ENCODE measurements at places on chromosomes 2 and 18.

DNA sequence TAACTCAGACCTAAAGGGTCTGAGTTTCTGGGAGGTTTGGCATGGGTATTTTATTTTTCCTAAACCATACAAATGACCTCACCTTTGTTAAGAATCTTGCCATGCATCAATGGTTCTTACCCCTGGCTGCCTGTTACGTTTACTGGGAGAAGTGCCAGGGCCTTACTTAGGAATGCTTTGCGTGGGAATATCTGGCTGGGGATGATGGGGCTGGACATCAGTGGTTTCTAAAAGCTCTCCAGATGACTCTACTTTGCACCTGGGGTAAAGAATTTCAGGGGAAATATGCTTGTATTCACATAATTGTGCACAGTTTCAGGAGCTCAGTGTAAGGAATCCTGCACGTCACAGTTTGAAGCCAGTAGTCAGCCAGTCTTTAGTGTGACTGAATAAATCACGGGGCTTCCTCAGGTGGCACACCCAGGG lies 18.2 kb upstream of the DAW1 start:
- no peak for DNase-seq

- no peak for DNase-seq
These were observed 49.8 kb downstream of the PTPN4 start for GRCh38 chr2:119809339-119810048.

GRCh38 chr18:47970664-47971531 lies 40.4 kb upstream of the SMAD2 start:
- no peak for DNase-seq

DNA sequence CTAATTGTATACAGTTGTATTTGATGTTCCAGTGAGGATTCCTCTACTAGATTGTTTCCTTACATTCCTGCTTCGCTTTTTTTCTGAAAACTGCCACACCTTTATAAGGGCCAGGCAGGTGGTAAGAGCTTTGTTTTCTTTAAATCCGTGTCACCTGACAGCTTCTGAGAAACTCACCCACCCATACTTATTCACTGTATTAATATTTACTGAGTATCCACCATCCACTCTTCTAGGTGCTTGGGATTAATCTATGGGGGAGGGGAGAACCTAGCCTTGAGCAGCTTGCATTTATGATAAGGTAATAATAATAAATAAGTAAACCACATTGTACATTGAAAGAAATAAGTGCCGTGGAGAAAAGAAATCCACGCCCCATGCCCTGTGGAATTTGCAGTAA lies 174.7 kb upstream of the AGAP1 start:
- DNase-seq = no peak

DNA sequence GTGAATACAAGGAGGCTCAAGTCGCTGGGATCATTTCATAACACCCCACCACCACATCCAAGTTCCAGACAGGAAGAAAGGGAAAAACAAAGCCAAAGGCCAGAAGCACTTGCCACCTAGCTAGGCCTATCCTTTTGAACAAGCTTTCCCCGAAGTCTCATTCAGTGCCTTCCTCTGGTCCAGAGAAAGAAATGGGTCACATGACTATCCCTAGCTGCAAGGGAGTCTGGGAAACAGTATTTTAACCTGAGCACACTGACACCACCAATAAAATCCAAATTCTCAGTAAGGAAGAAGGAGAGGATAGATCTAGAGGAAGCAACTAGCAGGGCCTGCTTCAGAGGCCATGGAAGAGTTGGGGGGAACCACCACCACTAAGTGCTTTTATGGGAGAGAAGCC lies 91.2 kb downstream of the POLR1A start:
- DNase-seq = no peak

- no peak for DNase-seq
These were observed 160.6 kb downstream of the RNF144A start for GRCh38 chr2:7077660-7078267.

DNA sequence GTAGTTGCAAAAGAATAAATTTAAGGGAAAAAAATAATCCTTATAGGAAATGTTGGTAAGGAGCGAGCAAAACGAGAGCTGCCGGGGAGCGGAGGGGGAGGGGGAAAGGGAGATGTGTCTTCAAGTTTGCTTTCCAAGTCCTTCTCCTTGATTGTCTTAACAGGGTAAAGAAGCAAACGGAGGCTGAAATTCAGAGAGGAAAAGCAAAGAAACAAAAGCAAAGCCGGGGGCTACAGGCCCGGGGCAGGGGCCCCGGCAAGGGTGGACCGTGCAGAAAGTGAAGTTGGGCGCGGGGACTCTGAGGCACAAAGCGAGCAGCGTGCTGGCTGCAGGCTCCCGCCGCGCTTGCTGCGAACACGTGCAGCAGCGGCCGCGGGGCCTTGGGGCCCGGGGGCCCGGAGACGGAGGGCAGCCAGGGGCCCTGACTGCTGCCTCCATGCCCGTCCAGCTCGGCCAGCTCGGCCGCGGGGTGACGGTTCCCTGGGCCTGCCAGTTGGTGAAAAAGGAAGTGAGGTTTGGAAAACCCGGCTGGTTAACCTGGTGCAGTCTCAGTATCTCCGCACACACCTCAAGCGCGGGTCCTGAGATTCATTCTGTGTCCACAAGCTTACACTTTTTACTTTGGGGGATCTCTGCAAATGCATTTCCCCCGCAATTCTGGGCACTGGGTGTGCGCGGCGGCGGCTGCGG lies 4.1 kb downstream of the BCL11A start:
- DNase-seq = no peak

- DNase-seq = no peak
These were observed 12.1 kb downstream of the METTL4 start for GRCh38 chr18:2559249-2559648.

All from NCI-H2081 treated with DMSO at 0.1 percent for 48 hours (cell line).